IPS DF 6.9 (cell line): ENCODE measurements at places on chromosomes 12 and 14.

DNA sequence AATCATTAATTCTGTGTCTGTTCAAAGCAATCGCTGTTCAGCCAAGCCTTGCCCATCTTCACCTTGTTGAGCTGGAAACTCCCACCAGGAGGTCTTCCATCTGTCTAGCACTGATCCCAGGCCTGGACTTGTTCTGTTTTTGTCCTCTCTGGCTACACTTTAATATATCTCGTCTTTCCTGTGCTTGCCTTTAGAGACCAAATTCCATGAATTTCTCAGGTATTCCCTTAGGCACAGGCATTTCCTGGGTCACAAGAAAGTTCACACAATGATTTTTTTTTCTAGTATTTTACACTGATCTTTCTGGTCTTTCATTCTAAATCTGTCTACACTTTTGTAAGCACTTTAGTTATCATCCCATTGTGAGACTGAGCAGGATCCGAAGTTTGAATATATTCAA is 116.4 kb upstream of the CCND2 start:
- no peak for DNase-seq

- no peak for DNase-seq
Observed at GRCh38 chr12:13788626-13789025, 192.8 kb downstream of the GRIN2B start.

DNA sequence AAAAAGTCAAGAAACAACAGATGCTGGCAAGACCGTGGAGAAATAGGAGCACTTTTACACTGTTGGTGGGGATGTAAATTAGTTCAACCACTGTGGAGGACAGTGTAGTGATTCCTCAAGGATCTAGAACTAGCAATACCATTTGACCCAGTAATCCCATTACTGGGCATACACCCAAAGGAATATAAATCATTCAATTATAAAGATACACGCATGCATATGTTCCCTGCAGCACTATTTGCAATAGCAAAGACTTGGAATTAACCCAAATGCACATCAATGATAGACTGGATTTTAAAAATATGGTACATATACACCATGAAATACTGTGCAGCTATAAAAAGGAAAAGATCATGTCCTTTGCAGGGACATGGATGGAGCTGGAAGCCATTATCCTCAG is 18.0 kb upstream of the CATSPERB start:
- no peak for DNase-seq

DNA sequence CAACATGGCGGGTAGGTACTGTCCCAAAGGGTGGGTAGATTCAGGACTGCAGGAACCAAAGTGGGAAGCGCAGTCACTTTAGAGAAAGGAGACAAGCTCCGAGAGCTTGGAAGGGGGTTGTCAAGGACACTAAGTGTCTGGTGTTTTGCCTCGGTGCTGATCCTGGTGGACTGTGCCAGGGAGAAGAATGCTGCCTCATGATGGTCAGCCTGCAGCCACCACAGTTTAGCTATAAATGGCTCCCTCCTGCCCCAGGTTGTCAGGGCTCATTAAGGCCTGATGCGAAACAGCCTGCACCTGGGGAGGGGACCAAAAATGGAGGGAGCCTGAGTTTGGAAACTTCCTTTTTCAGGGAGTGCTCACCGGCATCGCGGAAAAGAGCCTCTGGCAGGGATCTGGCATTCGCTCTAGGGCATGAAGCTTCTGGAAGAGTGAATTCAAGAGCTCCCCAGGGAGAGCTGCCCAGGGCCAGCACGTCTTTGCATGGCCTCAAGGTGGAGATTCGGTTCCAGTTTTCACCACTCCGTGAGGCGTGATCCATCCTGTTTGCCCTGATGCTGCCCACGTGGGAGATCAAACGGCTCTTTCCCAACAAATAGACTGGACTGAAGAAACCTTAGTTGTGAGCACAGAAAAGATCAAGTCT is 164.0 kb downstream of the FOXN3 start:
- DNase-seq = no peak

DNA sequence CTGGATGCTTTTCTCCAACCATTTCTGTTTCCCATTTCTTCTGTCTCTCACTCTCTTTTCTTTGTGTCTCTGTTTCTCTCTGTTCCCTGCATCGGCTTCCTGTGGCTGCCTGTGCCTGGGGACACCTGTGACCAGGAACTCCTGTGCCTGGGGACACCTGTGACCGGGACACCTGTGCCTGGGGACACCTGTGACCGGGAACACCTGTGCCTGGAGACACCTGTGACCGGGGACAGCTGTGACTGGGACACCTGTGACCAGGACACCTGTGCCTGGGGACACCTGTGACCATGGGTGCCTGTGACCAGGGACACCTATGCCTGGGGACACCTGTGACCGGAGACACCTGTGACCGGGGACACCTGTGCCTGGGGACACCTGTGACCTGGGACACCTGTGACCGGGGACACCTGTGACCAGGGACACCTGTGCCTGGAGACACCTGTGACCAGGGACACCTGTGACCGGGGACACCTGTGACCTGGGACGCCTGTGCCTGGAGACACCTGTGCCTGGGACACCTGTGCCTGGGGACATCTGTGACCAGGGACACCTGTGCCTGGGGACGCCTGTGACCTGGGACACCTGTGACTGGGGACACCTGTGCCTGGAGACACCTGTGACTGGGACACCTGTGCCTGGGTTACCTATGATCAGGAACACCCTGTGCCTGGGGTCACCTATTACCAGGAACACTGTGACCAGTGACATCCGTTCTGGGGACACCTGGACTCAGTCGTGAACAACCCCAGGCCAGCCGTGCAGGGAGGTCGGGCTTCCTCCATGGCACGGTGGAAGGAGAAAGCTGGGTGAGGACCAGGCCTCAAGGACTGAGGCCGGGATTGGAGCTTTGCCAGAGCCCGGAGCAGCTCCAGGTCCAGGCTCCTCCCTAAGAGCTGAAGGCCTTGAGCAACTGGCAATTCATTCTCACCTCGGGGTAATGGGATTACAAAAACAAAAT is 23.4 kb upstream of the FBRSL1 start:
- no peak for DNase-seq

GRCh38 chr12:31339831-31340622 is 14.1 kb upstream of the SINHCAF start:
- peak; percentile 92 for DNase-seq

- no peak for DNase-seq
Observed at GRCh38 chr12:113186033-113186365, 478 bp downstream of the RITA1 start.
